ELF-1 (cell line): ENCODE measurements at places on chromosomes 12 and 14.
A peak's percentile ranks its signal among the peaks of the same experiment; 100 is the strongest.

DNA sequence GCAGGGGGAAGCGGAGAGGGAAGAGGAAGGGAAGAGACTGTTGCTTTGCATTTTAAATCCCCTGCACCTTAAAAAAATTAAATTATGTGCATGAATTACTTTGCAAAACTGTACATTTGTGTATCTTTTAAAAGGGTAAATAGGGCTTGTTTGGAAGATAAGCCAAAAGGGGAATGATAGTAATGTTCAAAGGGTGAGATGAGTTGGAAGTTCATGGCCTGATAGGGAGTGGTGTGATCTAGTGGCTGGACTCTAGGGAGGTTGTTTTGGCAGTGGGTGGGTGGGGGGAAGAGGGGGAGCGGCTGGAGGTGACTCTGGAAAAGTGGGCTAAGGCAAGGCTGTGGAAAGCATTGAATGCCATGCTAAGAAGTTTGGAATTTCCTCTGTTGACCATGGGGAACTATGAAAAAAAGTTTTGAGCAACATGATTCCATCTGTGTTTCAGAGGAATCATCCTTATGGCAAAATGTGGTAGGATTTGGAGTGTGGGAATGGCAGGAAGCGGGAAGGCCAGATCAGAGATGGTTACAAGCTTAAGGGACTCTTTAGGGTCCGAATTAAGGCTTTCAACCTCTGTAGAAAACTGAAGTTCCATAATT, 25.5 kb upstream of the EMP1 start:
- DNase-seq = no peak

DNA sequence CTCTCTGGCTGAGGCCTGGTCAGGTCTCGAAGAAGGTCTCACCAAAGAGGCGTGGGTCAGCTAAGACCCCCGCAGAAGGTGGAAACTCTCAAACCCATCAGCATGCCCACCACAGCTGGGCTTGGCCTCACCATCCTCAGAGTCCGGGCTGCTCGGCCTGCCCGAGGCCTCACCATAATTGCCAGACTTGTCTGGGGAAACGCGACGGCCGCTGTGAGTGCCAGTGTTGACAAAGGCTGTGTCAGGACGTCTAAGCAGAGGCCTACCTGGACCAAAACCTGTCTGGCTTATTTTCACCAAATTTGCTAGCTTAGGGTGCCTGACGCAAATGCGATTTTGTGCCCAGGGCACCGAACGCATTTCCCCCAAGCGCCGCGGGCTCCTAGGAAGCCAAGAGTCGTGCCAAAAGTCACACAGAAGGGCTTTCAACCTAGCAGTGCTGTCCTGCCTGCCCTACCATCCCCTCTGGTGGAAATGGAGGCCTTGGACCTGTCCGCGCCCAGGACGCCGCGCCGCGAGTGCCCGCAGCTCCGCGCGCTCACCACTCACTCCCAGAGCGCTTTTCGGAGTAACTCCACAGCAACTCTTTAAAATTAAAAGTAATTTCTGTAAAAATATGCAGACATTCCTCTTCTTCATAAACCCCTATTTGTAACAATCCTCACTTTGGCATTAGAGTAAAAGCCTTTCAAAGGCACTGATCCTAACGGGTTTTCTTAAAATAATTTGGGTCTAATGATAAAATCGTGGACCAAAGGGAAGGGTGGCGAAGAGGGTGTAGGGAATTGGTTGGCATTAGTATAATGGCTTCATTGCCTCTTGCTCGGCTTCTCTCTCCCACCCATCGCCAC, 1.2 kb upstream of the ALX1 start:
- DNase-seq = peak; percentile 33

GRCh38 chr12:49051373-49051764, 9.2 kb downstream of the KMT2D start:
- DNase-seq = no peak

DNA sequence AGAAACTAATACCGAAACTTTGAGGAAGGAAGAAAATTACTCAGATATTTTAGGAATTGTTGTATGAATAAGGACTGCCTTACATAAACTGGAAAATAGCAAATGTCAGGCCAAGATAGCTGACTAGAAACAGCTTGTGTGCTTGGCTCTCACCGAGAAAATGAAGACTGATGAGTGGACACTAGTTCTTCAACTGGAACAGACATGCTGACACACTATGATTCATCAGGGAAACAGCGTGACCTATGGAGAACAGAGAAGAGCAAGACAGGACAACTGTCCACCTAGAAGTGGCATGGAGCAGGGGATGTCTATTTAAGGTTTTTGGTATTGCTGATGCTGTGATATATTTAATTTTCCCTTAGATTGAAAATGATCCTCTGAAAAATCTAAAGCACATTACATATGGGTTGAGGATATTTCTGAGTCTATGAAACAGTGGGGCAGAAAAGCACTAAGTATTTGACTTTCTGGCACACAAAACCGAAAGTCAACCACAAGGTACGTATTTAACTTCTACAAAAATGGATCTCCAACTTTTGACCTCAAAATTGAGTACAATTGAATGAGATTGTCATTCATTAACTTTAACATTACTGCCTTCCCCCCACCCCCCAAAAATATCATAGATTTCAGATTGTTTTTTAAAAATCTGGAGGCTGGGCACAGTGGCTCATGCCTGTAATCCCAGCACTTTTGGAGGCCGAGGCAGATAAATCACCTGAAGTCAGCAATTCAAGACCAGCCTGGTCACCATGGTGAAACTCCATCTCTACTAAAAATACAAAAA, 863.2 kb downstream of the LRFN5 start:
- DNase-seq = no peak

- DNase-seq = no peak
Observed at GRCh38 chr14:103260629-103261124, 73.4 kb upstream of the EIF5 start.

GRCh38 chr14:74608959-74609611, 3.0 kb downstream of the LTBP2 start:
- peak; percentile 92 for DNase-seq

- DNase-seq = no peak
Observed at GRCh38 chr12:46919666-46920400, 94.0 kb upstream of the SLC38A4 start.

DNA sequence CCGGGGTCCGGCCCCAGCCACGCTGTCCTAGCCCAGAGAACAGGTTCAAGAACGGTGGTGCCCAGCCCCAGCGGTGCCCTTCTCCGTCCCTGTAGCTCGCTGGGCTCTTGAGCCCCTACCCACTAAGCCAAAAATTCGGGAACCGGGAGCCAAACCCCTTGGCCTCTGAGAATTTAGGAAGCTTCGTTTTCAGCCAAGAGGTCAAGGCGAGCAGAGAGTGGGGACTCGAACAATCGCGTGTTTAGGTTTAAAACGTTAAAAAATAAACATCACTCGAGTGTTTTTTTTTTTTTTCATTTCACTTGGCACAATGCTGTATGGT, 6.2 kb downstream of the SIX1 start:
- DNase-seq = no peak

GRCh38 chr12:62694632-62695031, 228.0 kb downstream of the MON2 start:
- no peak for DNase-seq

DNA sequence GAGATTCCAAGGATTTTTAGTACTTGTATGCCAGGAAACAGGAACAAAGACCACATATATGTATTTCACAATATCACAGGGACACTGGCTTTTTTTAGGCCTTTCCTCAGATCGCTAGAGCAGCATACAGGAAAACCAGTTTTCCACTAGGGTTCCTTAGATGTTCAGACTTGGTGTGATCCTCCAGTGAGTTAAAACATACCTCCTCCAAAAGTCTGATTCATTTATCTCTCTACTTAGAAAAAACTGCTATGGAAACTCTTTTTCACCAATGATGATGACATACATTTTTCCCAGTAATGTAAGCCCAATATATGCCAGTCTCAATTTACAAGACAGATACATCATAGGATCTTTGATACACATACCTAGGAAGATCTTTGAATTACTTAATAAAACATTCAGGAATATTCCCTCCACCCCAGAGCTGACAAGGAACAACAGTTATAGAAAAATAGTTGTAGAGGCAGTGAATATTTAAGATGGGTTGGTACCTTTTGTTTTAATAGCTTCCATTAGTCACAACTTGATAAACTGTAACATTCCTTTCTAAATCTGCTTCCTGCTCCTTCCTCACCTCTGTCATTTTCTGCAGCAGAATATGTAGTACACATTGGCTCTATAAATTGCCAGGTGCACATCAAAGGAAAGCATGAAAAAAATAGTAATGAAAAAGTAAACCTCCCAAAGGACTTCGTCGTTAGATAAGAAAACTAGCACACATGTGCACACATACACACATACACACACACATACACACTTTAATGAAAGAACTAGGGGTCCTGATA, 27.5 kb downstream of the BCAT1 start:
- no peak for DNase-seq

GRCh38 chr12:95418142-95418541, 55.8 kb upstream of the METAP2 start:
- DNase-seq = no peak

GRCh38 chr12:82430541-82431145, 72.3 kb downstream of the METTL25 start:
- DNase-seq = no peak
